Skin of body (tissue), 3 donors: ENCODE measurements at places on chromosomes 6 and 20.

- no peak for DNase-seq
Observed at GRCh38 chr6:41306187-41306854, 19.8 kb upstream of the TREM1 start.

DNA sequence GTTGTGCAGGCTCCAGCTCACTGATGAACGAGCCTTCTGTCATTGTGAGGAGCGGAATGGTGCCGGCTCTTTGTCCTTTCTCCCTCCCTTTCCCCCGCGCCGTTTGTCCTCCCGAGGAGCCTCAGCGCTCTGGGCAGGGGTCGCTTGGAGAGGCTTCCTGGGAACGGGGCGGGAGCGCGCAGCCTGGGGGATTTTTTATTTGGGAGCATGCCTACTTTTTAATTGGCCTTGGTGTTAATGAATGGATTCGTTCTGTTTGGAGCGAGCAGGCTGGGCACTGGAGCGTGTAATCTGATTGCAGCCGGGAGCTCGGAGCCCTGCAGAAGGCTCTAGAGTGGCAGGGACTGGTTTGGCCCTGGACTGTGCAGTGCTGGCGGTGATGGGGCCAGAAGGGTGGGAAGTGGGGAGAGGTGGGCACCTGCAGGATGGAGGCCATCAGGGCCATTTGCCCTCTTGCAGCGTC is 118.8 kb downstream of the CDH4 start:
- no peak for DNase-seq

- DNase-seq, result no peak
Observed at GRCh38 chr20:62893700-62894099, 32.1 kb upstream of the TCFL5 start.

GRCh38 chr20:57749869-57750268 is 40.1 kb upstream of the PMEPA1 start:
- DNase-seq, result no peak

- no peak for DNase-seq
Observed at GRCh38 chr20:12207875-12208274, 290.2 kb downstream of the BTBD3 start.

- no peak for DNase-seq
Observed at GRCh38 chr6:105867821-105868220, 218.3 kb upstream of the PRDM1 start.

GRCh38 chr6:144149558-144149893 is 791 bp upstream of the STX11 start:
- no peak for DNase-seq

GRCh38 chr20:44832724-44833123 is 22.4 kb upstream of the RIMS4 start:
- DNase-seq, result no peak
